ENCODE measurements at places on chromosomes 3 and 15. TPM values are rescaled to one million over a fixed set of nuclear protein-coding genes. Genes with fewer than 3 reads are reported as not detected.

The CELF6 gene
- 10.1 TPM for polyA plus RNA-seq

The LYZL4 gene
- polyA plus RNA-seq, result 77.2 TPM

The LRRC31 gene
- 0.15 TPM for polyA plus RNA-seq

The CHST13 gene
- 21.4 TPM for polyA plus RNA-seq

The SKOR1 gene
- 1.3 TPM for polyA plus RNA-seq

The ITPKA gene
- polyA plus RNA-seq, result 12.1 TPM

The CCK gene
- 0.69 TPM for polyA plus RNA-seq

The PIGX gene
- polyA plus RNA-seq, result 21.6 TPM

The DNAH12 gene
- 15.7 TPM for polyA plus RNA-seq

The MESP2 gene
- polyA plus RNA-seq, result 1.3 TPM

- DNase-seq, result no peak
Observed at GRCh38 chr3:130932979-130933378, 39.1 kb downstream of the ATP2C1 start.

GRCh38 chr3:153856932-153857331, 264.3 kb upstream of the ARHGEF26 start:
- DNase-seq, result no peak

- no peak for DNase-seq
Observed at GRCh38 chr3:151236736-151237135, 33.7 kb upstream of the GPR171 start.

GRCh38 chr3:130527426-130527825, 10.4 kb downstream of the COL6A6 start:
- DNase-seq, result no peak

- DNase-seq, result peak; percentile 40
Observed at GRCh38 chr3:177459401-177459800, 262.1 kb upstream of the TBL1XR1 start.

DNA sequence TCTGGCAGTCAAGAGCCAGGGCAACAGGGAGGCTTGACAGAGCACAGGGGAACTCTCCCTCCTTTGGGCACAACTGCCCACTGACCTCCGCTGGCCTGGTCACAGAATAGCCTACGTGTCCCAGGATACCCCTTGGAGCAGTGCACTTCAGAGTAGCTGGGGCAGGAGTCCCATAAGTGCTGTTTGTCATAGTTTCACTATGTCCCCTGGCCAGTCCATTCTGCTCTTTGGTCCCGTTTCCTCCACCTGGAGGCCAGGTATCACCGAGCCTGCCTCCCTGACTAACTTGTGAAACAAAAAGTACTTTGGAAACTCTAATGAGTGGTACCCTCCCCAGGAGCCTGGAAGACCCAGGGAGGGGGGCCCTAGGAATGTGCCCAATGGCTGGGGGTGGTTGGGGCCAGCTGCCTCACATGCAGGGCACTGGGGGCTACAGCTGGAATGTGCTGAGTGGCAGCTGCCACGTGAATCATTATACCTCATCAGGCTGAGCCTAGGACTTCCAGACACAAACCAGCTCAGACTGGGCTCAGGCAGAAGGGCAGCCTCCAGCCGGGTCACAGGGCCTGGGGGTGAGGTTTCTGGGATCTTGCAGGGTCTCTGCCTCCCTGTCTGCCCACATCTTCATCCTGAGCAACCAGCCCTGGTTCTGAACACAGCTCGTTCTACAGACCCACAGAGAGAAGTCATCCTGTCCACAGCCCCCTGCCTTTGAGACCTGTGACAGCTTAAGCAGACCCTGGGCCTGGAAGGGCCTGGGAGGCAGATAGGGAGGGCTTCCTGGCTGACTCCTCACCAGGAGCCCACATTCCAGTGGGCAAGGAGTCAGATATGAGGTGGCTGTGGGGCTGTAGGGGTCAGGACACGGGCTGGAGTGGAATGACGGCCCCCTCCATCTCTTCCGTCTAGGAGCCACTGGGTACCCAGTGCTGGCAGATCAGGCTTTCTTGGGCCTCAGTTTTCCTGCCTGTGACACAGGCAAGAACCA, 914 bp upstream of the PTH1R start:
- DNase-seq, result no peak

- DNase-seq, result no peak
Observed at GRCh38 chr3:30069056-30069455, 537.3 kb upstream of the TGFBR2 start.

DNA sequence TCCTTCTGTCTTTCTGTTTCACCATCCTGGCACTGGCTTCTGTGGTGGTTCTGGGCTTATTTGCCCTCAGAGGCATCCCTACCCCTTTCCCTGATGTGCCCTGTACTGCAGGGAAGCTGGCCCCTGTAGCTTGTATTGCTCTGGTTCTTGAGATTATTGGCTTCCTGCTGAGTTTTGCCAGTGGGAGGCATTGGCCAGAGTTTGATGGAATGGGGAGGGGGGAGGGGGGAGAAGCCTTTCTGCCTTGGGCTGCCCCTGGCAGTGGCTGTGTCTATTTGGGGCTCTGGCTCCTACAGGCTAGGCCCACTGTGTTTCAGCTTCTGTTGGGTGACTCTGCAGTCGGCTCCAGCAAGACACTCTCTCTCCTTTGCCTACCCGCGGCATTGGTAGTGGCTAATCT, 41.6 kb upstream of the SEMA6D start:
- no peak for DNase-seq

DNA sequence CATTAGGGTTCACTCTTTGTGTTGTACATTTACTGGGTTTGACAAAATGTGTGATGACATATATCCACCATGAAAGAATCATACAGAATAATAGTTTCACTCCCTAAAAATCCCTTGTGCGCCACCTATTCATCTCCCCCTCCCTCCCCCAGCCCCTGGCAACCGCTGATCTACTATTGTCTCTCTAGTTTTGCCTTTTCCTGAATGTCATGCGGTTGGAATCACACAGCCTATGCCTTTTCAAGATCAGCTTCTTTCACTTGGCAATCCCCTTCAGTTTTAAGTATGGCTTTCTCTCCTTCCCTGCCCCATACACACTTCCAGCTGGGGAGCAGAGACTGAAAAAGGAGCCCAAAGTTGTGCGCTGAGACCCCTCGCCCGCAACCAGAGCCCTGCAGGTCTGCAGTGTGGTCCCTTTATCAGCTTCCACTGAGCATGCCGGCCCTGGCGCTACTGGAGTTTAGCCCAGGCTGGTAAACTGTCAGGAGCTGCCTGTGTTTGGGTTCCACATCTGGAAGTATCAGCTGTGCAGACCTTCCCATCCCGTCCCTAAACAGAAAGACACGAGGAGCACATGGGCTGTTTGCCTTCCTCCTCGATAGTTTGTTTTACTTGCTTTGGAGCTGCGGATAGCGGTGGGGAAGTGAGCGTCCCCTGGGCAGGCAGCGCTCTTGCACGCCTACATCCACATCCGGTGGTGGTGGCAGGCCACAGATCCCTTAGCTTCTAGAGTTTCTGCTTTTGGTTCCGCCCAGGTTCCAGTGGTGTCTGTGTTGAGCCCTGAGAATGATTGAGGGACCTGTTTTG, 12.3 kb downstream of the BOC start:
- DNase-seq, result no peak

DNA sequence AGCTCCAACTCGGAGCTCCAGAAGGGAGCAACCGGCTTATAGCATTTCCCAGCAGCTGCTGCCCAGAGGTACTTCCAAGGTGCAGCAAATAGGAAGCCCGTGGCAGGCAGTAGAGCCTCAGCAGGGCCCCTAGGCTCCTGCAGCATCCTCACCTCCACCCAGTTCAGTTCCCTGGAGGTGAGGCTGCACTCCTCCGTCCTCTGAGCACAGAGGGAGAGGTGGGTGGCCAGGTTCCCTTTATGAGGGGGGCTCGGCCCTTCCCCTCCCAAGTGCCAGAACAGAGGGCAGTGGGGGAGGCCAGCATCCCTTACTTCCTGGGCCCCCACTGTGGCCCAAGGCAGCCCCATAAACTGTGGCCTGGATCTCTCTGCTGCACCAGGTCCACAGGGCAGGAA, 150.2 kb downstream of the ATP10A start:
- no peak for DNase-seq

- DNase-seq, result peak; percentile 77
Observed at GRCh38 chr3:192917028-192917403, 640 bp downstream of the MB21D2 start.

GRCh38 chr3:146191051-146191450, 30.1 kb upstream of the PLOD2 start:
- DNase-seq, result no peak

GRCh38 chr15:66707310-66708082, 5.5 kb downstream of the SMAD6 start:
- DNase-seq, result peak; percentile 48

DNA sequence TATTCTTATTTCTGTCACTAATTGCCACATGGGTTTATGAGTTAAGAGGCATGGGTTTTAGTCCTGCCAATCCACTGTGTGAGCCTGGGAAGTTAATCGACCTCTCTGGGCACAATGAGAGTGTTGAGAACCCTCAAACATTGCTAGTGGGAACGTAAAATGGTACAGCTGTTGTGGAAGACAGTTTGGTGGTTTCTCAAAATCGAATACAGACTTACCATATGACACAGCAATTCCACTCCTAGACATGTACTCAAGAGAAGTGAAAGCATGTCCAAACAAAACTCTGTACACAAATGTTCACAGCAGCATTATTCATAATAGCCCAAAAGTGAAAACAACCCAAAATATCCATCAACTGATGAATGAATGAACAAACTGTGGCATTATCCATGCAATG, 5.7 kb upstream of the GNB5 start:
- DNase-seq, result no peak

- no peak for DNase-seq
Observed at GRCh38 chr3:147940405-147941193, 531.4 kb downstream of the ZIC1 start.

DNA sequence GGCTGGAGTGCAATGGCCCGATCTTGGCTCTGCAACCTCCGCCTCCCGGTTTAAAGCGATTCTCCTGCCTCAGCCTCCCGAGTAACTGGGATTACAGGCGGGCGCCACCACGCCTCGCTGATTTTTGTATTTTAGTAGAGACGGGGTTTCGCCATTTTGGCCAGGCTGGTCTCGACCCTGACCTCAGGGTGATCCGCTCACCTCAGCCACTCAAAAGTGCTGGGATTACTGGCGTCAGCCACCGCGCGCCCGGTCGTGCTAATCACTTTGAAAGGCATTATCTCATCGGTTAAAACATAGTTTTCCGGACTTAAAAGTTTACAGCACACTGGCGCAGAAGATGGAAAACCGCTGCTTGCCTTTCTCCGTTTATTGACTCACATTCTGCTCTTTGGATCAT, 27.6 kb upstream of the MTHFS start:
- no peak for DNase-seq

- DNase-seq, result peak; percentile 47
Observed at GRCh38 chr3:39126532-39127071, 19.1 kb downstream of the TTC21A start.

- no peak for DNase-seq
Observed at GRCh38 chr15:100890850-100891249, 11.2 kb downstream of the ALDH1A3 start.

DNA sequence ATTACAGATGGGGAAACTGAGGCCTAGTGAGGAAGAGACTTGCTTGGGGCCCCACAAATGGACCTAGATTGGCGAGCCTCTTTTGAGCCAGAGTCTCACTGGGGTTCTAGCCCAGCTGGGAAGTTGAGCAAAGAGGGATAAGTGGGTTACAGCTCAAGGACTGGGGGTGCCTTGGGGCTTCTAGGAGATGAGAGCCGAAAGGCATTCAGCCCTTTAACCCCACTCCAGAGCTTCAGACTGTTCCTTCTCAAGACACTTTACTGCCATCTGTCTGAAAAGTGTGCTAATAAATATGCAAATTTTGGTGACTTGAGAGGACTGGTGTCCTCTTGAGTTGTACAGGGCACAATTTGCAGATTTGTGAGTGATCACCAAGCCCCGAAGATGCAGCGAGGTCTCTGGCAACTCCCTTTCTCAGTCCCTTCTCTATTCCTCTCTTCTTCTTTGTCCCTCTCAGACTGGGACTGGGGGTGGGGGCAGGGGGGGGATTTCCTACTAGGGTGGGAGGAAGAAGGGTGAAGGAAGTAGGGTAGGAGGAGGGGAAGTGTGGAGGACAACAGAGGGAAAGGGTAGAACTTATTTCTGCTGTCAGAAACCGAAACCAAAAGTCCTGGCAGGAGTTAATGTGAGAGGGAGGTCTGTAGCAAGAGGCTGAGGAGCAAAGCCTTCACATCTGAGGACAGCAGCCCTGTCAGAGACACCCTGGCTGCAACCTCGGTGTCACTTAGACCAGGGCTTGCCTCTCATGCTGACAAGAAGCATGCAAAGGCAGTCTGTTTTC, 16.2 kb upstream of the ANKDD1A start:
- no peak for DNase-seq

DNA sequence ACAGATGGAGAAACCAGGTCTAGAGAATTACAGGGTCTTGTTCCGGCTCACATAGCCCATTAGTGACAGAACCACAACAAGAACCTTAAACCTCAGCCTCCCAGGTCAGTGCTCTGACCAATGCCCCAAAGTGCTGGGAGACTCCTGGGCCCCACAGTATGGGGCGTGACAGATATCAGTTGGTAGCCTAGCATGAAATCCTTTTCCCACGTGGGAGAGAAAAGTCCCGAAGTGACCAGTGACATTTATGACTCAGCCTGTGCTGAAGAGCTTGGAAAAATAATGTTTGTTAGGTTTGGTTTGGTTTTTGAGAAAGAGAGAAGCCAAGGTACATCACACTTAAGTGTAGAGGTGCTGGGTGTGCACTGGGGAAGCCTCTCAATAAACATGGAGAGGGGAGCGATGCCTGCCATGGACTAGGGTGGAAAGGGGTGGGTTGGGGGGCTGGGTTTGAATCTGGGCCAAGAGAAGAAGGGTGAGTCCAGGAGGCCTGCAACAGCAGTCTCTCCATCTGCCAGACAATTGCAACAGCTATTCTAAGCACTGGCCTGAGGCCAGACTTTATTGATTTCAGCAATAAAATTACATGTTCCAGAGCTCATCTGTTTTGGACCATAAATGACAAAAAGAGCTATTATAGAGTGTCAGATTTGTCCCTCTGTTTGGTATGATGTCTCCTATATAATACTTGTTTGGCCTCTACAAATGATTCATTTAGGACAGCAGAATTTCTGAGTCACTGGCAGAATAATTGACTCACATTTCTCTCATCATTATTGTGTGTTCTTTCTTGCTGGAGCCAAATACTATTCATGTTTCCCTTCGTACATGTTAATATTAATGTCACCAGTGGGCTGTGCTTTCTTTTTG, 43.4 kb downstream of the C2CD4A start:
- DNase-seq, result no peak

DNA sequence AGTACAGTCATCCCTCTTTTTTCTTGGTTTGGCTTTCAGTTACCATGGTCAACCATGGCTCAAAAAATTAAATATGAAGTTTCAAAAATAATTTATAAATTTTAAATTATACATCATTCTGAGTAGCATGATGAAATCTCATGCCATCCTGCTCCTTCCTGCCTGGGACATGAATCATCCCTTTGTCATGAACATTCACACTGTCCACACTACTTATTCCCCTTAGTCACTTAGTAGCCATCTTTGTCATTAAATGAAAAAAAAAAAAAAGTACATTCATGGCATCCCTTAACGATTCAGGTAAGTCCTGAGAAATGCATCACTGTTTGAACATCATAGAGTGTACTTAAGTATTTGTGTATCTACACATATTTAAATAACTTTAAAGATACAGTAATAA, 1046.3 kb downstream of the ROBO2 start:
- no peak for DNase-seq

DNA sequence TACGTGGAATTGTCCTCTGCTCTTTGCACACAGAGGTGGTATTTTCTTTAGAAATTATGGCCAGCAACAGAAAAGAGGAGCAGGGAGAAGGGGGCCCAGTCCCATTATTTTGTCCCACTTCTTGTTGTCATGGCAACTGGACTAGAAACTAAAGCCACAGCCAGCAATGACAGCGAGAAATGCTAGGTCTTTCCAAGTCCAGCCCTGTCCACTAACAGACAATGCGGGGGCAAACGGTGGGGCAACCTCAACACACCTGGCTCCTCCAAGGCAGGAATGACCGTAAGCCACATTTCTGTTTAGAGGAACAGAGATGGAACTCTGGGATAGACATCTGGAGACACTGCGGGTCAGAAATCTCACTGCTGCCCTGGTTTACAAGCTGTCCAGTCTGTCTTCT, 107.3 kb downstream of the RFTN1 start:
- no peak for DNase-seq

All from testis (tissue), 5 donors.